Kidney epithelial cell (primary cell): ENCODE measurements at places on chromosomes 3 and 15.

DNA sequence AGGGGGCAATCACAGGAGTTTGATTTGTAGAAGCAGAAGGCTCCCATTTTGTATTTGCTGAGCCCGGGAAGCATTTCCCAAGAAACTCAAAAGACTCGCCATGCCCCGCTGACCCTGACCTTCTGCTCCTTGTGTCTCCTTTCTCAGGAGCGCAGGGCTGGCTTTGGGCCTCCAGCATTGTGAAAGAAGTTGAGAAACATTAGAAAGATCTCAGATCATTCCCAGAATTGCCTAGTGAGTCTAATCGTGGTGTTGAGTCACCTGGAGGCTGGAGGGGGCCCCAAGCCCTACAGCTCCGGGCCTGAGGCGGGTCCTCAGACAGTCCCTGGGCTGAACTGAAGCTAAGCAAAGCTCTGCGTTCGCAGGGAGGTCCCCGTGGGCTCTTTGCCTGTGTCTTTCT is 10.9 kb upstream of the PIGZ start:
- peak; percentile 25 for DNase-seq

- DNase-seq, result no peak
Measured at GRCh38 chr15:74191798-74192197, 10.8 kb downstream of the STRA6 start.

DNA sequence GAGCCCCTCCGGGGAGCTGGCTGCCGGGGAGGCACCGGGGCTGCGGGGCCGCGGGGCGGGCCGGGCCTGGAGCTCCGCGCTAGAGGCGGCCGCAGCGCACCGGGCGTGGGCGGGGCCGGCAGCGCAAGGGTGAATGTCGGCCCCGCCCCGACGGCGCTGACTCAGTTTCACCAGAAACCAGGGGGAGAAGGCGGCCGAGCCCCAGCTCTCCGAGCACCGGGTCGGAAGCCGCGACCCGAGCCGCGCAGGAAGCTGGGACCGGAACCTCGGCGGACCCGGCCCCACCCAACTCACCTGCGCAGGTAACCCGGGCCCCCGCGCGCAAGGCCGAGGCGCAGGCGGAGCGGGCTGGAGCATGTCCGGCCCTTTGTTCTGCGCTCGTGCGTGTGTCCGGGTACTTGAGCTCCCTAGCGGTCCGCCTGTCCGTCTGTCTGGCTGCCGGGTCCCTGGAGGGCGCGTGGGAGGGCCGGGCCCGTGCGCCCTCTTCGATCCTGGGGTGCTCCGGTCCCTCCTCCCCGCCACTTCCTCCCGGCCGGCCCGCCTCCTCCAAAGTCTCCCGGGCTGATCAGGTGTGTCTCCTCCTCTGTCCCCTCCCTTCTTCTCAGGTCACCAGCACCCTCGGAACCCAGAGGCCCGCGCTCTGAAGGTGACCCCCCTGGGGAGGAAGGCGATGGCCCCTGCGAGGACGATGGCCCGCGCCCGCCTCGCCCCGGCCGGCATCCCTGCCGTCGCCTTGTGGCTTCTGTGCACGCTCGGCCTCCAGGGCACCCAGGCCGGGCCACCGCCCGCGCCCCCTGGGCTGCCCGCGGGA is at the start of gene SPINT1:
TSS of gene SPINT1 (plus strand) at position 164 of the 811 bp plus-strand sequence. CDS start at position 671, 507 bp downstream.
- DNase-seq, result no peak

DNA sequence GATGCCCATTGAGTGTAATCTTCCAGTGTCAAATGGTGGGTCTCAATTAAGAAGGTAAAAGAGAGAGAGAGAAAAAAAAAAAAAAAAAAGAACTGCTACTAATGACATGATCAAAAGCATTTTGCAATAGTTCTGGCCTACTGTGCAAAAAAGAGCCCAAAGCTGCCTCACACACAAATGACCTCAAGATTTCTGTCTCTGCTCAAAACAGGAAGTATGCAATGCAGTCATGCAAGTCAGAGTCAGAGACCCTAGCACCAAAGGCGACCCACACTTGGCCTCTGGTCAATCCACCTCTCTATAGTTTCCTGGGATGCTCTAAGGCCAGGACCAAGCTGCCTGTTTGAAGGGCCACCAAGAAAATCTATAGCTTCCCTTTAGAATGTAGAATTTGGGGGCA is 323.5 kb downstream of the VPS13C start:
- DNase-seq, result no peak

DNA sequence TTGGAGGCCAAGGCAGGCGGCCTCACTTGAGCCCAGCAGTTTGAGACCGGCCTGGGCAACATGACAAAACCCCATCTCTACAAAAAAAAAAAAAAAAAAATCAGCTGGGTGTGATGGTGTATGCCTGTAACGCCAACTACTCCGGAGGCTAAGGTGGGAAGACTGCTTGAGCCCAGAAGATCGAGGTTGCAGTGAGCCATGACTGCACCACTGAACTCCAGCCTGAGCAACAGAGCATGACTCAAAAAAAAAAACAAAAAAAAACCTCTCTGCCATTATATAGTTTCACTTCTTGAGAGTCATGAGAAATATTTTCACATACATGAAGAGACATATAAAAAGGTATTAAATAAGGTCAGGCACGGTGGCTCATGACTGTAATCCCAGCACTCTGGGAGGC is 45.9 kb upstream of the CP start:
- DNase-seq, result no peak

DNA sequence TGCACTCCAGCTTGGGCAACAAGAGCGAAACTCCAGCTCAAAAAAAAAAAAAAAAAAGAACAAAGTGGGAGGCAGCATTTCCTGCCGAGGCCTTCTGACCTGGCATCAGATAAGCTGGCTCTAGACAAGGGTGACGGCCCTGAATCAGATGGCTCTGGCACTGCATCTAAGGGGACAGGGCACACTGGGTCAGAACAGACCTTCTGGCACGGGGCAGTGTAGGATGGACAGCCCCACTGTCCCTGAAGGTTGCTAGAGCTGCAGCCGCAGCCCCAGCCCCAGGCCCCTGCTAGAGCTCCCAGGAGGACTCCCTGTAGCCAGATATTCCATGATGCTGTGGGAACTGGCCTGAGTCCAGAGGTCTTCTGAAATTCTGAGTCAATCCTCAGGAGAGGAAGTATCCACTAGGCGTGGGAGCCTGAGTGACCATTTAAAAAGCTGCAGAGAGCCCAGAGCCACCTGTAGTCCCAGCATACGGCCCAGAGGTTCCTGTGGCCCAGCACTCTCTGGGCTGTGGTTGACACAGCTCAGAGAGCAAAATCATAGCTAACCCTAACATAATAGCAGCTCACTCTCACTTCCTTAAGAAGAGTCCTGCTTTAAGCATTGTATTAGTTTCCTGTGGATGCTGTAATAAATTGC is 69.2 kb upstream of the MFGE8 start:
- no peak for DNase-seq

DNA sequence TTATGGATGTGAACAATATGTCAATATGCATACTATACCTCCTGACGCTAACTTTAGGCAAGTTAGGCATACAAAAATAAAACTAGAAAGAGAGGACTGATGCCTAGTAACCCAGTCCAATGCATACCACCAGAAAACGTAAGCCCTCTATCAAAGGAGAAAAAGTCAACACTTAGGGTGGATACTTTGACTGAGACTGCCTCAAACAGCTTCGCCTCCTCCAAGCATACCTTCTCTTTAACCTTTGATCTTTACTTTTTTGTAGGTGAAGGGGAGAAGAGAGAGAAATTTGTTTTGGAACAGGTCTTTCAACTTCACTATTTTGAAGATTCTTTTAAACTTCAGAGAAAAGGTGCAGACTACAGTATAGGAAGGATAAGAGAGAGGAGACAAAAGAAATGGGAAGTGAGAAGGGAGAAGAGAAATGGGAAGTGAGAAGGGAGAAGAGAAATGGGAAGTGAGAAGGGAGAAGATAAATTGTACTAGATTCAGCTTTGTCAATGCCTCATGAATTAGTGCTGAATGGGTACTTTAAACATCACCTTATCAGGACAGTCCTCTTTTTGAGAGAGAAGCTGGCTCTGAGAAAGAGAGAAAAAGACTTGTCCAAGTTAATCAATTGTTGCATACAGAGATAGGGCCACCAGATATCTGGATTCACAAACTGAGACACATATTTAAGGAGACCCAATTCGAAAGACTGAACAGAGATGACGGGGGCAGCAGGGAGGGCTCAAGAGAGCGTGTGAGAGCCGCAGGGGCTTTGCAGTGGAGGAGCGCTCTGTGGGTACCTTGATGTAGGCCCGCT is 1.0 kb downstream of the P3H2 start:
- DNase-seq, result no peak

DNA sequence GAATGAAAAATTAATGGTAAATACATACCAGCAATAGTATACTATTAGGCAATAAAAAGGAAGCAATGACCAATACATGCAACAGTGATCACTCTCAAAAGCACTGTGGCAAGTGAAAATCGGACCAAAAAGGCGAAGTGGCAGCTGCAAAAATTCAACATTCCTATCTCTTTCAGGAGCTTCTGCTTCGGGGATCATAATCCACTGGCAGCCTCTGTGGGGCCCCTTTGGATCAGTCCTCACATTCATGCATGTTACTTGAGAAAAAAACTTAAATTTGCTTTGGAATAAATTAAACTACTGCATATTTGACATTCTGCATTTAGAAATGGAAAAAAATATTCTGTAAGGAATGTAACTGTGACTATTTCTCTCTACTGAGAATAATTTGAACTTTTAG is 425.6 kb downstream of the NR2F2 start:
- no peak for DNase-seq

DNA sequence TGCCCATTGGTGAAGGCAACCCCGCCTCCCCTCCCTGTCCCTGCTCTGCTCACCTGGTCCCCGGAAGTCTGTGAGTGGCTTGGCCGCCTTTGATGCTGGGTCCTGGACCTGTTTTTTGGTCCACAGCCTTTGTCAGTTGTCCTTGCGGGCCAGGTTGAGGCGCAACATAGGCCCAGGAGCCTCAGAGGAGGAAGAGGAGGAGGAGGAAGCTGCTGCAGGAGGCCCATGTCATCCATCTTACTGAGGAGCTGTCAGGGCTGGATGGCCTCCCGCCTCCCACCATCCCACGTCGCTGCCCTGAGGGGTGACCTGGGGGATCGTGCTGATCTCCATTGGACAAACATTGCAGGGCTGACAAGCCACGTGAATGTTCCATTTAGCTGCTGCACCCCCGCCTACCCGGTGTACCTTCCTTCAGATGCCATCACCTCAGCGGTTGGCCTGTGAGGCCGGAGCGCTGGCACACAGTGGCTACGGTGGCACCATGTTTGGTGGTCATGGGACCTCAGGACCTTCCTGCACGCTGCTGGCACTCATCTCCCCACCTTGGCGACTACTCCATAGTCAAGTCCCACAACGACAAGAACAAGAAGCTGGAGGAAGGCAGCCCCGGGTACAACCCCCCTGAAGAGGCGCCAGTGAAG is 106.3 kb downstream of the SMAD6 start:
- no peak for DNase-seq

- DNase-seq, result peak; percentile 32
Measured at GRCh38 chr3:169454823-169455222, 208.7 kb downstream of the MECOM start.

DNA sequence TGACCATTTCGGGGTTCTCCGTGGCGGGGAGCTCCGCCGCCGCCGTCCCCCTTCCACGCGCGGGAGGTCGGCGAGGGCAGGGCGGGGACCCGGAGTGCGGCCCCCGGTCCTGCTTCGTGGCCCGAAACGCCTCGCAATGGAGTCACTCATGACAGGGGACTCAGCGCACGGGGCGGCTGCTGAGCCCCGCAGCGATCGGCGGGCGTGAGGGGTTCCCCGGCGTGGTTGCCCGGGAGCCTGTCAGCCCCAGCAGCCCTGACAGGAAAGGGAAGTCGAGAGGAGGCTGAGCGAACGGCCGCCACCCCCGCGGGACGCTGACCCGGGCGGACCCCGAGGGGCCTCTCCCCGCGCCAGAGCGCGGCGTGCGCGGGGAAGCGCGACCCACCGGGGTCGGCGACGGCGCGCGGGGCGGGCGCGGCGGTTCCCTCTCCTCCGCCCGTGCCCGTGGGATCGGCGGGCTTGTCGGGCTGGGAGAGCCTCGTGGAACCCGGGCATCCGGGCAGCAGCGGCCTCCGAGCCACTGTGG is 564 bp upstream of the PIGZ start:
- no peak for DNase-seq

DNA sequence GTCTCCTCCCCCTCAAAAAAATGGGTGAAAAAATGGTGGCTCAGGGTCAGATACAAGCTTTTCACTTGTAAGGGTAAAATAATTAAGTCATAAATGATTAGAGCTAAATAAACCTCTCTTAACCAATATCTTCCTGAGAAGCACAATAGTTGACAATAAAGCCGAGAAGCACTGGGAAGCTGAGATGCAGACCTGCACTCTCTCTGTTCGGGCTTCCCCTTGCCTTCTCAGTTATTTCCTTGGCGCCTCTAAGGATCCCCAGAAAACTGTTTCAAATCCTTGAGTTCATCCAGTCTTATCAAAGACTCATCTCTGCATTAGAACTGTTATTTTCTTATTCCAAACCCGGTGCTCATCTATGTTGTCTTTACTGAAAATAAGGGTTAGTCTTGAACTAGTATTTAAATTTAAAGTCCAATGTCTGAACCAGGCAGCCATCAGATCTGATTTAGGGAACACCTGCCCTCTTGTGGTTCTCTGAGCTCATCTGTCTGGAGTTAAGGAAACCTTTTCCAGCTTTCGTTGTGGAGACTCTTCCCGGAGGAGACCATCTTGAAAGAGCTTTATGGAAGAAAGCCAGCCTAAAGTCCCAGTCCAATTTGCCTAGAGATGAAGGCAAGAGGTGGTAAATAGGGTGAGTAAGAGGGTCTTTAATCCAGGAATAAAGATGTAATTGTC is 256.4 kb upstream of the MCTP2 start:
- DNase-seq, result no peak

GRCh38 chr3:150174179-150174578 is 203.5 kb upstream of the PFN2 start:
- DNase-seq, result no peak

DNA sequence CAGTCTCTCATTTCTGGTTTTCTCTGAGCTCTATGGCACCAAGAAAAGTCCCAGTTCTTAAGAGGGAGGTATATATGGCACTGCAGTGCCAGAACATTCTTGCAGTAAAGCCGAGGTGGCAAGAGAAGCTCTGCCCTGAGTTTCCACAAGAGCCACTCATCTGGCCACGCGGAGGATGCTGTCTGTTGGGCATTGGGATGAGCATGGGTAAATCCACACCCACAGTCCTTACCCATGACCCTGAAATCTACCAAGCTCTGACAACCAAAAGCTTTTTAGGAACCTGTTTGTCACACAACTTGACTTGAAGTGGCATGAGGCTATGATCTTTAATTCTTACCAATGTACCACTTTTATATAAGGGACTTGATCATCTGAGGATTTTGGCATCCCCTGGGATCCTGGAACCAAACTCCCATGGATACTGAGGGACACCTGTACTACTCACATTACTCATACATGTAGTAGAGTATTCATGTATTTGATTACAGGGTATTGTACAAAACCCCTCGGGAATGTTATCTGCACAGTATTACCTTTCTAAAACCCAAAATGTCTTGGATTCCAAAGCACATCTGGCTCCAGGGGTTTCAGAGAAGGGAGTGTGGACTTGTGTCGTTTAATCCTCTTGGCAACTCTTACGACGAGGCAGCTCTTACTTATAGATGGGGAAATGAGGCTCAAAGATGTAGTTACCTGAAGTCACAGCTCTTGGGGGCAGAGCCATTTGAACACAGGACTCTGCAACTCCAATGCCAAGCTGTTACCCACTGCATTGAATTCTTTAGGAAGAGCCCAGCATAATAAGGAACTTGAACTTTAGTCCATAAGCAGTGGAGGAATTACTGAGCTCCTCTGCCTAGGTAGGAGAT is 8.8 kb downstream of the RPL32 start:
- DNase-seq, result no peak

GRCh38 chr3:113551820-113552219 is 19.5 kb downstream of the SIDT1 start:
- no peak for DNase-seq

- DNase-seq, result no peak
Measured at GRCh38 chr3:136136454-136136853, 59.7 kb downstream of the MSL2 start.
